ENCODE measurements at places on chromosomes 5 and 9. TPM values are rescaled to one million over a fixed set of nuclear protein-coding genes. Genes with fewer than 3 reads are reported as not detected.

The MUSK gene
- not detected for total RNA-seq

The SH3GL2 gene
- not detected for total RNA-seq

The OR13C2 gene
- total RNA-seq = not detected

The FLT4 gene
- 0.90 TPM for total RNA-seq

The GADD45G gene
- total RNA-seq = 7.4 TPM

The PCDHA9 gene
- not detected for total RNA-seq

Data from activated CD8-positive, alpha-beta T cell treated with anti-CD3 and anti-CD28 coated beads, Interleukin-2, amount 10 ng/mL, durations not matched to agents 7 days and 5 days (primary cell).